ENCODE measurements at places on chromosomes 5 and 9.

GRCh38 chr9:126974594-126974993 lies 60.0 kb downstream of the RALGPS1 start:
- DNase-seq = no peak

DNA sequence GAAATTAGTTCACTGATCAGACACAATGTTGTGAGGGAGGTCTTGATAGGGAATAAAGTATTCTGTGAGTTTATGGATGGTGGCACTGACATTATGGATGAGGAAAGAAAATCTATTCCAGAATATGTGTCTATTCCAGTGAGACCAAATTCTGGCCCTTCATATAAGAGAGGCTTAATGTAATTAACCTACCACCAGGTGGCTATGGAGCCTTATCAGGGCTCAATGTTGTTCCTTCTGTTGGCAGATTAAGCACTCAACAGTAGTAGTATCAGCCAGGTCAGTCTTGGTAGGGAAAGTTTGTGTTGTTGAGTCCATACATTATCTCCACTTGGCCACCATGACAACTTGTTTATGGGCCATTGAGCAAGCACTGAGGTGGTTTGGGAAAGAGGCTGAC lies 41.7 kb upstream of the BARX1 start:
- DNase-seq = no peak

- DNase-seq = no peak
Measured at GRCh38 chr9:6904371-6904770, 146.6 kb downstream of the KDM4C start.

DNA sequence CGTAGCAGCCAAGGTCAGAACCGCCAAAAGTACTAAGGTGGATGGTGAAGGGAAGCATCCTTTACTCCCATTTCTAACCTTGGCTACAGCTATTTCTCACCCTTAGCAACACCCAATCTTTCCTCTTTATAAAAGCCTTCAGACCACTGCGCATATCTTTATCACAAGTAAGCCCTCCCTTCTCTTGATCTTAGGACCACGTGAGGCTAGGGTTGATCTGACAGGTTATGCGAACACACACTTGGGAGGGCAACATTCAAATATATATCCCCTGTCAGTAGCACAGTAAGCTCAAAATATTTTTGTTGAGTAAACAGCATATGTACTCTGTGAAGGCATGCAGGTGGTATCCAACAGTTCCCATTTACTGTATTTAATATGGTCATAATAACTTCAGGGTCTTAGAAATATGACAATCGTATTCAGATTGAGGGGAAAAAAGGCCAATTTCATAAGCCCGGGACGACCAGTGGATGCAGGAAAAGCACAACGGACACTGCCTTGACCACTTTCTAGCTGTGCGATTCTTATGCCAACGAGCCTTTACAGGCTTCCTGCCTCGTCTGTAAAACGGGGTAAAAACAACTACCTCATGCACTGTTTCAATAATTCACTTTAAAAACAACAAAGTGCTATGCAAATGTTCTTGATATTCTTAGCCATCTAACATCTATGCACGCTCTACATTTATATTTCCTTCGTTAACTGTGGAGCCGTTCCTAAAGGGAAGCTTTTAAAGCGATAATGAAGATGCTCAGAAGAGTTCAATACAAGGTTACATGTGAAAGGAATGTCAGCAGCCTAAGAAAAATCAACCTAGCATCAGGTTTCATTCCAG lies 1.3 kb downstream of the ARSB start:
- no peak for DNase-seq

GRCh38 chr5:71778678-71779276 lies 59.7 kb downstream of the CARTPT start:
- peak; percentile 54 for DNase-seq

DNA sequence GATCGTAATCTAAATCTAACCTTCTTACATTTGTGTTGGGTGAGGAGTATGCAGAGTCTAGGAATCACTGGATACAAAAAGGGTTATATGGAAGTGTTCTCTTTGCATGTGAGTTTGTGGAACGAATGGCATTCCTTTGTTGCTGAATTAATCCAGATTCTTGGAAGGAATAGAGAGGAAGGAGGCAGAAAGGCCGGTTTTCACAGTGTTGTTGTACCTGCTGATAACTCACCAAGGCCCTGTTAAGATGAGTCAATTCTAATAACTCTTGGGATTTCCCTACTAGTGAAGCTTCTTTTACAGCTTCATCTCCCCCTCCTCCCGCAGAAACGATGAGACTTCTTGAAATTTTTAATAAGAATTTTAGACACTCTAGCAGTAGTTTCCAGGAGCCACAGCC lies 84.0 kb downstream of the ZSWIM6 start:
- DNase-seq = peak; percentile 29

DNA sequence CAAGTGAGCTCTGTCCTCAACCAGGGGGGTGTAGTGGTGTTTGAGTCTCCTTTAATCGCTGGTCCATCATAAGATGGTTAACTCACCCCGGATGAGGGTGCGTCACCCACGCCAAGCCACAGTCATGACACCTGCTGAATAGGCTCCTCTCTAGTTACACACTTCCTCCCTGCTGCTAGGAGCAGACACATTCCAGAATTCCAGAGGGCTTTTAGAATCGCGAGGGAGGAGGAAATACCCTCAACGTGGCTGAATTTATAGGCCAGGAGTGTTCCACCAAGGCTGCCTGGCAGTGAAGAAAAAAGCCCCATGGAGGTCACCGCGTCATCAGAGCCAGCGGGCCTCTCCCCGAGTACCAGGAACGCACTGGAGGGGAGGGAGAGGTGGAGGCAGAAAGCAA lies 5.1 kb downstream of the GLRX start:
- DNase-seq = peak; percentile 83

GRCh38 chr5:43590700-43591099 lies 12.3 kb upstream of the NNT start:
- no peak for DNase-seq

- no peak for DNase-seq
Measured at GRCh38 chr5:133861161-133861737, 107.2 kb downstream of the C5orf15 start.

- DNase-seq = no peak
Measured at GRCh38 chr9:113311961-113312360, 8.8 kb upstream of the RNF183 start.

- DNase-seq = peak; percentile 42
Measured at GRCh38 chr5:33315189-33315588, 125.6 kb upstream of the TARS1 start.

DNA sequence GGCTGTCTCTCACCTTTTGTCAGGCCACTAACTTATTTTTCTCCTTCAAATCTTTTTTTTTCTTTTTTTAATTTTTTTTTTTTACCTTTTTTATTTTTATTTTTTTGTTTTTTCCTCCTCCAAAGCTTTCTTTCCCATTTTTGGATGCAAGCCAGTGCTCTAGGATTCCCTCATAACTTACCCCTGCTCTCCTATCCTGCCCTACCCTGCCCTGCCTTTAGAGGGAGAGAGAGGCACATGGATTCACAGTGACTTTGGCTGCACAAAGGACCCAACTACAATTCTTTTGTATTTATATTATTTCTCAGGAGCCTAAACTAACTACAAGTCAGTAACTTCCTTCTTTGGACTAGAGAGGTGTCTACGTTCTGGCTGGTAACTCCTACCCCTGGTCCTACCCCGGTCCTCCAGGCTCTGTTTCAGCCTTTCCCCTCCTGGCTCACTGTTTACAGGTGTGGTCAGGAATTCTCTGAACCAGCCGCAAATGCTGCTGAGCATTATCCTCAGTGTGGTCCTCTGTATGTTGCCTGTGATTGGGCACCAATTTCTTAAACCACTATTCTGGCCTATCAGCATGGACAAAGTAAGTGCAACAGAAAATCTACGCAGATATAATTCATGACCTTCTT lies 8.4 kb upstream of the RUSC2 start:
- peak; percentile 56 for DNase-seq

DNA sequence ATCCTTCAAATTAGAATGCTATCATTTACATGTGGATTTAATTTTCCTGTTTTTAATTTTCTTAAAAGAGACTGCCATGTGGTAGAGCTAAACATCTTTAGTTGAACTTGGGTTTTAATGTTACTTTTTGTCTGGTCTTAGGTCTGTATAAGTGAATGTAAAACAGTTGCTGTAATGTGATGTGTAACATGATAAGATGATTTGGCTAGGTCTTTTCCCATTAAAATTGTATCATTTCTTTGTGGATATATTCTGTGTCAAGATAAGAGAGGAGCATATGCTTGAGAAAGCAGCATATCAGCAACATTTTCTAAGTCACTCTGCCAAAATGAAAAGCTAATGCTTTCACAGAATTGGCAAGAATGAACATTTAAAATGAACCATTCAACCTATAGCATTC lies 18.5 kb downstream of the TMEM167A start:
- DNase-seq = no peak

DNA sequence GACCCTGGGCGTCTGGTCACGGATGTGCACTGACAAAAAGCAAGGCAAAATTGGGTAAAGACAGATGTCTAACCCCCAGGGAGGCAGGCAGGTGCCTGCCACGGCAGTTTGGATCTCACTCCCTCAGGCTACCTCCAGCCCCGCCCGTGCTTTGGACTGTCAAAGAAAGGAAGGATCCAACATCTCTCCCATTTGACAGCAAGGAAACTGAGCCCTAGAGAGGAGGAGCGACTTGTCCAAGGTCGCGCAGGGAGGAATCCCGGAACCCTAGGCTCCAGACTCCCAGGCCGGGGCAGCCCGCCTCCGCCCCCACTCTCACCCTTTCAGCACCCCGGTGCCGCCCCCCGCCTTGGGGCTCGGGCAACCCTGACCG lies 376 bp downstream of the GOLGA1 start:
- no peak for DNase-seq

DNA sequence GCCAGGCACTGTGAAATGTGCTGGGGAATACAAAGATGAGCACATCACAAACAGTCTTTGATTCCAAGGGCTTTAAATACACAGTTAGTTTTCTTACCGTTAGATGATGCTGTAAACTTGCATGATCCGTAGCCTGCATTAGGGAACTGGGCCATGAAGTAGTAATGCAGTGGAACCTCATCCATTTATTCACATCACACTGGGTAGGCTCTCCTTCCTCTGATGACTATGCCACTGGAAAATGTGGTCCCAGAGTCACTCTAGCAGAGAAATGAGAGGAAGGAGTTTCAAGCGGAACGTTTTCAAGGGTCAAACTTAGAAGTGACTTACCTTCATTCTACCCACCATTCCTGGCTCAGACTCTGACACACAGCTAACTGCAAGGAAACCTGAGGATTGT lies 26.4 kb downstream of the ZFAND5 start:
- DNase-seq = no peak

DNA sequence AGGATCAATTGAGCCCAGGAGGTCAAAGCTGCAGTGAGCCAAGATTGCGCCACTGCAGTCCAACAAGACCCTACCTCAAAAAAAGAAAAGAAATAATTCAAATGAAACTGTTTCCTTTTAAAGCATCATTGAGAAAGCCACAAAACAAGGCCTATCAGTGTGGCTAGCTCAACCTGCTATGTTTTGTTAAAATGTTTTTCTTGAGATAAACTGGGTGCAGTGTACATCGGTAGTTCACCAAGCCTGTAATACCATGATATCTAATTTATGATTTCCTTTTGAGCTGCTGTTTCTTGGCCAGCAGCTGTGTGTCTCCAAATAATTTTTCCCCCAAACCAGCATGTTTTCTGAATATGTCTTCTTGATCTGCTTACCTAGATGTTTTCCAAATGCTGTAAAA lies 97.3 kb upstream of the GOLGA1 start:
- DNase-seq = no peak

GRCh38 chr9:116372081-116372673 lies 218.6 kb downstream of the PAPPA start:
- no peak for DNase-seq

DNA sequence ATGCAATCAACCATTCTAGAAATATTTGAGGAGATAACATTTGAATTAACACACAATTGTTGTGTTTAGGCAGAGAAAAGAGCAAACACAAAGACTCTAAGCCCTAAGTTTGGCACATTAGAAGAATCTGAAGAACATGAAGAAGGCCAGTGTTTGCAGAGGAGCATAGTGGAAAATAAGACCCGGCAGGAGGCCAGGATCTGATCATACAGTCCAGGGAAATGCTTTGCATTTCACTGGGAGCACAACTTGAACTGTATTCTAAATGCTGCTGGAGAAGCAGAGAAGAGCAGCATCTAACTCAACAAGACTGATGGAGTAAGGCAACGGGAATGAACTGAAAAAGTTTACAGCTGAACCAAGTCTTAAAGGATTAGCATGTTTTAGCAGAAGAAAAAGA lies 463.4 kb downstream of the ZNF608 start:
- no peak for DNase-seq

DNA sequence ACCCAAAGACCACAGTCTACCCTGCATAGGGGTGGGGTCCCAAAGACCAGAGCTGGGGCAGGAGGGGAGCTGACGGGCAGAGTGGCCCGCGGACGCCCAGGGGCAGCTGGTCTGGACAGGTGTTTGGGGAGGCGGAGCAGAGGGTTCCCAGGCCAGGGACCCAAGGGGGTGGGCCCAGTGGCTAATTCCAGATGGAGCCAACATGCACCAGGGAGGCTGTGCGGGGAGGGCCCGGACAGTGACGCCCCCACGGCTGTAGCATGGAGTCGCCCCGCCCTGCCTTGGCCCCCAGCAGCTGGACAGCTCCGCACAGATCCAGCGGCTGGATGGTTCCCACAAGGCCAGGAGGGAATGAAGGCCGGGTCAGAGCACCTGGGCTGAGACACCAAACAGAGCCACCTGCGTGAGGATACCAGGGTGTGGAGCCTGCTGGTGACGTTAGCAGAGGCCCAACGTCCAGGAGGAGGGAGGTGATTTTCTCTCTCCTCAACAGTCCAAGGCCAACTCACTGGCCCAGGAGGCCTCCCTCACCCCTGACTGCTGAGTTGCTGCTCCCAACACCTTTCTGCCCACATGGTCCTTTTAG lies 55.3 kb upstream of the EGFL7 start:
- DNase-seq = no peak

- DNase-seq = no peak
Measured at GRCh38 chr5:170393958-170394357, 4.8 kb upstream of the KCNMB1 start.

- DNase-seq = no peak
Measured at GRCh38 chr9:29958469-29958868, 2385.2 kb upstream of the C9orf72 start.

DNA sequence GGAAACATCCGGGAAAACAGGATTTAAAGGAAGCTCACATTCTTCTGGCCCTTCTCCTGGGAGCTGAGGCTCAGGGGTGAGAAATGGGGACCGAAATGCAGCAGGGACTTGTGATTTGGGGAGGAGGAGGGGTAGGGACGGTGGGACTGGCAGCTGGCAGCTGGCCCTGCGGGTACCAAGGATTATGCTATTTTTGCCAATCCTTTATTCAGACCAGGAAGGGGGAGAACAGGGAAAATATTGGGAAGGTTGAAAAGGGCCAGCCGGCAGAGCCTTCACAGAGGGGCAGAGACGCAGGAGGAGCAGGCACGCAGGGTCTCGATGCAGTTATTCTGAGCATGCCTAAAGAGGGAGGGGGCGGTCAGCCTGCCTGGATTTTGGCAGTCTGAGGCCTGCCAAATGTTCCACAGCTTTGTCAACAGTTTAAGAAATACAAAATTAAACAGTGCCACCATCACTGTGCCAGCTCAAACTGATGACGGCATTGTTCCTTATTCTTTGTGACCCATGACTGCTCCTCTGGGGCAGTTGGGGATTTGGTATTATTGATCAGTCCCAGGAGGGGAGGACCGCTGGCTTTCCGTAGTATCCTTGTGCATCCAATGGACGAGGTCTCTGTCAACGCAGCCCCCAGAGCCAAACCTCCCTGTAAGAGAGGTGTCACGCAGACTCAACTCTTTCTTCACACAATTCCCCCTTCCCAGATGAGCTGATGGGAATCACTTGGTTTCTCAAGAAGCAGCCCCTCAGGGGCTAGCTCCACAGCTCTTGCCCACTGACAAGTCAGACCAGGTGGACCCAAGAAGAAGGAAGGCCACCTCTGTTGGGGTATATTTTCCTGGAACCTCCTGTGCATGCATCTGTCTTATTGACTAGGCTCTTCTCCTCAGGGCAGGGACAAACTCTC lies 553.3 kb downstream of the BNC2 start:
- no peak for DNase-seq

Data from astrocyte of the spinal cord (primary cell).